Glomerular endothelial cell (primary cell): ENCODE measurements at places on chromosomes 3 and 15. TPM values are rescaled to one million over a fixed set of nuclear protein-coding genes. Genes with fewer than 3 reads are reported as not detected.

The RCN2 gene
- 52.5 and 76.8 TPM in 2 replicates for total RNA-seq

The ATP13A4 gene
- 0.34 TPM in 1 of 2 replicates, not detected in the other for total RNA-seq

The HRG gene
- not detected in 2 replicates for total RNA-seq

The CACNA2D2 gene
- total RNA-seq: 0.10 TPM in 1 of 2 replicates, not detected in the other

The CCRL2 gene
- 11.5 and 15.8 TPM in 2 replicates for total RNA-seq

The CILP gene
- 0.12 TPM in 1 of 2 replicates, not detected in the other for total RNA-seq

The SNAP23 gene
- total RNA-seq: 106 and 118 TPM in 2 replicates

The ZBTB47 gene
- 19.1 and 24.3 TPM in 2 replicates for total RNA-seq

The AADACL2 gene
- not detected in 2 replicates for total RNA-seq

The COL7A1 gene
- 20.0 and 25.0 TPM in 2 replicates for total RNA-seq

The SLC2A2 gene
- total RNA-seq: not detected in 2 replicates

The VWA5B2 gene
- total RNA-seq: 0.19 and 1.3 TPM in 2 replicates

The ALDH1L1 gene
- total RNA-seq: not detected in 2 replicates

The HGD gene
- total RNA-seq: 1.1 TPM in 1 of 2 replicates, not detected in the other

The SCAANT1 gene
- not detected in 2 replicates for total RNA-seq

The KIF23 gene
- total RNA-seq: 9.2 and 19.7 TPM in 2 replicates

- DNase-seq: no peak
These were observed at the start of gene IGF2BP2 for GRCh38 chr3:185825006-185825638. Gene IGF2BP2, minus strand, starts transcription at chr3:185825042. Its CDS starts 82 bp downstream, at chr3:185824960.

GRCh38 chr3:177642042-177642803 is 444.9 kb upstream of the TBL1XR1 start:
- DNase-seq: no peak

DNA sequence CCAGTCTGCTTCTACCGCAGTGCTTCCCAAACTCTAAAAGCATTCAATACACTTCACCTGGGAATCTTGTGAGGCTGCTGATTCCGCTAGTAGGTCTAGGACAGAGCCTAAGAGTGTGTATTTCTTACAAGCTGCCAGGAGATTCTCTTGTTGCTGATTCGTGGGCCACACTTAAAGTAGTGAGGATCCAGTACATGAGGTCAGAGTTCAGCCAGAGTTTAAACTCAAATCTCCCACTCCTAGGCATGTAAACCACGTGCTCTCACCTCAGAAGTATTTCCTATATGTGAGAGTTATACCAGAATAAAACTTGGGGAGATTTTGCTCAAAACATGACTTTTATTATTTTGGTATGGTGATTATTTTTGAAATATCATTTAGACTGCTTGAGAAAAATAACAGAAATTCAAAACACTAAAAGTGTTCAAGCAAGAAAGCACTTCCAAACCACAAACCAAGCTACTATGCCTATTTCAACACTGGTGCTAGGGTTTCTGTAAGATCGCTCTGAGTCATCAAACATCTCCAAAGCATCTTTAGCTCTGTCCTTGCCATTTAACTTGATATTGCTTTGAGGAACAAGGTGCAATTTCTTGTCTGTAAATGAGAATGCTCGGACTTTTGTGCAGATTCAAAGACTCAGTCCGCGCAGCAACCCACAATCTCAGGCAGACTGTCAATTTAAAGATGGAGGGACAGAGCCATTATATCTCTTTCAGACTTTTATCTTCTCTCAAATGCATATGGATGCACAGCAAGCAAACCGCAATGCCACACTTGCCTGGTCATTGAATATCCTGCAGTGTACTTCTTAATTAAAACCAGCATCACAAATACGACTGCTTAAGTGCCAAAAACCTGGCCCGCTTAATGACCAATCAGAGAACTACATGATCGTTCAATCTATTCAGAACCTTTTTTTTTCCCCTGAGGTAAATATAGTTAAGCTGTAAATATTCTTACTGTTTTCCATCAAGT is 59.8 kb downstream of the AGTR1 start:
- DNase-seq: no peak

DNA sequence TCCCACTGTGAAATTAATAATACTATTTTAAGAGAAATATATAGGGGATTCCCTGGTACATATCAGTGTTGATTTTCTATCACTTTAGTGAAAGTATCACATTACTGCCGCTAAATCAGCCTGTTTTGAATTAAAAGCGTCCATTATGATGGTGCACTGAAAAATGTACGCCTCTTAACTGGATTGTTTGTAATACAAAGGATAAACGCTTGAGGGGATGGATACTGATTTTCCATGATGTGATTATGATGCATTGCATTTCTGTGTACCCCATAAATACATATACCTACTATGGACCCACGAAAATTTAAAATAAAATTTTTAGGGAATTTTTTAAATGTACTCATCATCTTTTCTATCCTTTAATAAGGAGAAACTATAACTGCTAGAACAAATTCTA is 478.6 kb downstream of the MAGI1 start:
- DNase-seq: no peak

DNA sequence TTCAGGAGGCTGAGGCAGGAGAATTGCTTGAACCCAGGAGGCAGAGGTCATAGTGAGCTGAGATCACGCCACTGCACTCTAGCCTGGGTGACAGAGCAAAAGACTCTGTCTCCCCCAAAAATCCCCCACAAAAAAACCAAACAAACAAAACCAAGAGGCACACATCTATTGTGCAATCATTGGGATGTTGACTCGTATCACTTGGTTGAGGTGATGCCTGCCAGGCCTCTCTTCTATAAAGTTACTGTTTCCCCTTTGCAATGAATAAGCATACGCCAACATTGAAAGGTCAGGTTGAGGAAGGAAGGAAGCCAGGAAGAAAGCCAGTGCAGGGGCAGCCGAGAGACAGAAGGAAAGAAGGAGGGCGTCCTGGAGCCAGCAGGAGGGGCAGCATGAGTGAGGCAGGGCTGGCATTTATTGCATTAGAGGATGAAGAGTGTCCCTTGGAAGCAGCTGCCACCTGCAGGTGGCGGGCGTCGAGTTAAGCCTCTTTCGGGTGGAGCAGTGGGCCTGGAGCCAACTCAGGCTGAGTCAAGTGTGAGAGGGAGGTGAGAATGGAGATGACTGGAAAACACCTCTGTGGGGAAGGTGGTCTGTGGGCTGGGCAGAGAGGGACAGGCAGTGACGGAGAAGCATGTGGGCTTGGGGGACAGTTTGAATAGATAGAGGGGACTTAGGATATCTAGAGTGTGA is 8.3 kb upstream of the CSPG4 start:
- DNase-seq: no peak

GRCh38 chr3:170437176-170437575 is 18.5 kb downstream of the CLDN11 start:
- no peak for DNase-seq

DNA sequence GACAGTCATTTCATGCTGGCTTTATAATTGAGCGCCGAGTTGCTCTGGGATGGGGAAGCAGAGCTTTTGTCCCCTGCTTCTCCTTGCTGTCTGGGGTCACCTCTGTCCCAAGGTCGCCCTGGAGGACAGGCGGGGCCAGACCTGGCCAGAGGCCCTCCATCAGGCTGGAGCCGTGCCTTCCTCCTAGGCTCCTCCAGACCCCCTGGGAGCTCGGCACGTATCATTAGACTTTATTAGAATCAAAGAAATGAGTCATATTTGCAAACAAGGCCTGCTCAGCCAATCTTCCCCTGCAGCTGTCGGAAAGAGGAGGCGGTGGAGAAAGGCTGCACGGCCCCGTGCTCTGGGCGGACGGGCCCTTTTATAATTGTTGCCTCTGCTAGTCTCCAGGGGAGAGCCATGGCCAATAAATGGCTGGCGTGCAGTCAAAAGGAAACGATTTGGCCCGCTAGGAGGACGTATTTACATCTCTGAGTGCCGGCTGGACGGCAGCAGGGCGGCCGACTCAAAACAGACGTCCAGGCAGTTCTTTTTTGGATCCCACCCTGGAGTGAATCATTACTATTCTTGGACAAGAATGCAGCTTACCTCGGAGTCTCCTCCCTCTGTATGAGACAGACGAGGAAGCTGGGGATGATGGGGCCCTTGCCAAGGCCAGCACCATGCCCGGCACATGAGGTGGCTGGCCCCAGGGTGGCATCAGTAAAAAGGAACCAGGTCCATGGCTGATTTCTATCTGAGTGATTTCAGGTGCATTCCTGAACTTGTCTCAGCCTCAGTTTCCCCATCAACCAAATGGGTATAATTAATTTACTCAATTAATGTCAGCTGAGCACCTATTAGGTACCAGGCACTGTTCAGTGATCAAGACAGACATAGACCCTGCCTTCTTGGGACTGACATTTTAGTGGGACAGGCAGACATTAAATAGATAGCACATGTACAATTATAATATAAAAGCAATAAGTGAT is 50.6 kb downstream of the SLC6A6 start:
- peak; percentile 85 for DNase-seq

DNA sequence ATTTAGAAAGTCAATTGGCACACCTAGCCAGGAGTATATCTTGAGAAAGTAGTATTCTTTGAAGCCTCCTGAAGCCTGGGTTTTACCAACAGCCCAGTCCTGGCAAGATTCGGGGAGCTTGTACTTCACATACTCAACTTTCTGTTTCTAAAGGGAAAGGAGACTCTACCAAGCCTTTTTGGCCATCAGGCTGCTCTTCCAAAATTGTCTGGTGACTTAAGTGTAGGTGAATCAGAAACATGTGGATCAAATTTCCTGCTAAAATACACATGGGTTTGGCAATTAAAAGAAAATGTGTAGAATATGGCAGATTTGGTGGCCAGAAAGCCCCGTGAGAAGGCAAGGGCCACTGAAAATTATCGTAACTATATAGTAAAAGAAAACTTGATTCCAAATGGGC is 15.9 kb upstream of the GREM1 start:
- no peak for DNase-seq

GRCh38 chr3:53162672-53163443 is 1.8 kb downstream of the PRKCD start:
- DNase-seq: no peak

GRCh38 chr3:37859354-37859753 is 2.3 kb upstream of the CTDSPL start:
- no peak for DNase-seq

- DNase-seq: no peak
These were observed 125.6 kb downstream of the SRGAP3 start for GRCh38 chr3:9123840-9124239.

GRCh38 chr3:498487-498886 is 301.9 kb downstream of the CHL1 start:
- DNase-seq: no peak

DNA sequence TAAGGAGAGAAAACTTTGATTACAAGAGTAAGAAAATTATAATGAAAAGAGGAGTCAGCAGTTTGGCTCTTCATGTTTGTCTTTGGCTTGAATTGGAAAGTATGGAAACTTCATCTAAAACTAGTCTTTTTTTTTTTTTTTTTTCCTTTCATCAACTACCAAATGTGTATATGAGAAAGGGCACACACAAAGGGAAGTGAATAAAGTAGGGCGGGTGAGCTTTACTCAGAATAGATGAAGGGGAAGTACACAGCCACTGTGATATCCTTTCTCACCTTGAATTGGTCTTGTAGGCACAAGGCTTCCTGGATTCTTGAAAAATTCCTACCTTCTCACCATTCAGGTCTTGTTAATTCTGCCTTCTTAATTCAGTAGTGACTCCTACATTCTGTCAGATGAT is 652.3 kb upstream of the KCNMB2 start:
- no peak for DNase-seq
